ENCODE measurements at places on chromosomes 7 and 10. TPM values are rescaled to one million over a fixed set of nuclear protein-coding genes. Genes with fewer than 3 reads are reported as not detected.

DNA sequence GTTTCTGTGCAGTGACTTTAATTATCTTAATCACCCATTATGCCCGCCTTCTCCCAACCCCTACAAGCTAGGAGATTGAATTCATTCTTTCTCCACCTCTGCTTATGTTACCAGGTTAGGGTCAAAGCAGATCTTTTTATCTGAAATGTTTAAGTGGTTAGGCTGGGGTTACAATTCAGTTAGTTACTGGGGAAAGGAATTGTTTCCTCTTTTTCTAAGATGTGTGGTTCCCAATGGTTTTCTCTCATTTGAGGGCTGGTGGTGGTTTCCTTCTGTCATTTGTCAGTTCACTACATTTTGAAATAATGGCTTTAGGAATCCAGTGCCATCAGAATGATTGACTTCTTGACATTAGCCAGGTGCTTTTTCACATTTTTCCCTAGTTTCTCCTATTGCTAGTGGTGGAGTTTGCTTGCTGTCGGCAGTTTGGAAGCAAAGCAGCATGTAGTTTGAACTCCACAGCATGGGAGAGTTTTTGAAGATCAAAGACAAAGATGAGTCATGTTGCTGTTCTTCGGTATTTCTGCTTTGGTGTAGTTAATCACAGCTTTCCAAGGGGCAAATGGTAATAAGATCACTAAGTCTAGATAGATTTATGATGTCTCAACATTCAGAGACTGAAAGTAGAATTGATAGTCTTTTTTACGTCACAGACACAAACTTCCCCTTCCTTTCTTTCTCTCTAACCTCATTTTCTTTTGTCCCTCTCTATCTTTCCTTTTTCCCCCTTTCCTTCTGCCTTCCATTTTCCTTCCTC lies 168.2 kb downstream of the SND1 start:
- no peak for DNase-seq

DNA sequence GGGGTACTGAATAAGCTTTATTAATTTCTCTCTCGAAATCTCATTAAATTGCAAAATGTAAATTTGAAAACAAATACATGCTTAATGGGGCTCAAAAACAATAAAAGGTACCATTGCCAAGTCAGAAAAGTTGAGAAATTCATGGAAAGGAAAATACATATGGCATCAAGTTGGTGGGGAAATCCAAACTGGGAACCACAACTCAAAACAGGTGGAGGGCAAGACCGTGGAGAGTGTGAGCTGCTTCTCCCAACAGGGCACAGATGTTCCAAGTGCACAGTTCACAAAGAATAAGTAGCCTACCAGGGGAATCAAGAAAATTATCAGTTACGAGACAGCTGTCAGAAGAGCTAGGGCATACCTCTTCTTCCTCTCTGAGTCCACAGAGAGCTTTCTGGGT lies 26.6 kb downstream of the MKX start:
- no peak for DNase-seq

GRCh38 chr7:47327698-47328391 lies 254.1 kb downstream of the TNS3 start:
- peak; percentile 84 for DNase-seq

DNA sequence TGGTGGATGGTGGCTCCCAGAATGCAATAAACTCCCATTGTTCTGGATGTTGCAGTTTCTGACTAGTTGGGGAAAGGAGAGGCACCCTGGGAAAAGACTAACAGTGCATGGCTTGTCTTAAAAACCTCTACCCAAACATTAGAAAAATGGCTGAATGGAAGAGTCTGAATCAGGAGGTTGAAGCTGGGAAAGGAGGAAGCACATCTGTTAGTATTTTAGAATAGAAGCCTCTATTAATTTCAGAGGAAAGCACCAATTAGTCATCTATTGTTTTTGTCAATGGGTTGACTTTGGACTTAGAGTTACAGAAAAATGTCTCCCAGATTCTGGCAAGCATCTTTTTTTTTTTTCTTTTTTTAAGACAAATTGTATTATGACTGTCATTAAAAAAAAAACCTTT lies 56.1 kb upstream of the ELMO1 start:
- DNase-seq, result no peak

DNA sequence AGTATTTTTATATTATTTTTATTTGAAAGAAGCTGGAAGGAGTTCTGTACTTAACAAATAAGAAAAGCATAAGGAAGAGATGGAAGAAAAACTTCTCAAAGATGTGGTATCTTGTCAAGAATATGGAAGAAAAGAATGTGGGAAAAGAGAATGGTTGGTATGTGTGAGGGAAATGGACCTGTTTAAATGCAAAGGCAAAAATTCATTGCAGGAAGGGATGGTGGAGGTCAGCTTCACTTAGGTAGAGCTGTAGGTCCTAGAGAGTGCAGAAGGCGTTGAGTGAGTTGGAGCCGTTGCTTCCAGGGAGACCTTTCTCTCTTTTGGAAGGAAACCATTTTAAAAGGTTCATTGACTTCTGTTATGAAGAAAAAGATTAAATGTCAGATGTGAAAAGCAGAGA lies 107.3 kb downstream of the EXOC4 start:
- no peak for DNase-seq

- DNase-seq, result no peak
These were observed 93.5 kb downstream of the KLF6 start for GRCh38 chr10:3691482-3691881.

DNA sequence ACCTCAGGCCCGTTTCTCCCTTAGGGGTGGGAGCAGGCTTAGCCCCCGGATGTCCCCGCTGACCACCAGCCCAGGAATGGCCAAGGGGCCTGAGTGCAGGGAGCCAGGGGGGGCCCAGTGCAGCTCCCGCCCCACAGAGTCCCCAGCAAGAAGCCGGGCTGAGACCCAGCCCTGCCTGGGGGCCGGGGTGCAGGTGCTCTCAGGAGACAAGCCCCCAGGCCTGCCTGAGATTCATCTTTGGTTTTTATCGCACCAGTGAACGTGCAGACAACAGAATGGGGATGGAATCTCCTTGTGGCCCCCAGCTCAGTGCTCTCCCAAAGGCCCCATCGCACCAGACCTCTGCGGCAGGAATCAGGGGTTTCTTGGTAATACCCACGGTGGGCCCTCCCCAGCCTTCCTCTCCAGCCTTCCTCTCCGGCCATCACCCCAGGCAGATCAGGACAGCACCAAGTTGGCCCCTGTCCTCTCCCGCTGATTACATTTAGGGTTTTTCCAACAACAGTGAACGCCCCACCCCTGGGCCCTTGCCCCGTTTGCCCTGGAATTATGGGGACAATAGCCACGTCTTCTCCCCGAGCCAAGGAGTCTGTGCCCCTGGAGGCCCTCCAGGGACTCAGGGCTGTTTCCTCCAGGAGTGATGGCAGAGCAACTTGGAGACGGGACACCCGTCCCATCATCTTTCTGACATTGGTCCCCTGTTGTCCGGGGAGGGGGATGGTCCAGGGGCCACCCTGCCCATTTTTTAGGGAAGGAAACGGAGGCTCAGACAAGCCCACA lies 22.4 kb downstream of the ADAP1 start:
- DNase-seq, result peak; percentile 26

GRCh38 chr10:86440874-86441843 lies 74.6 kb upstream of the GRID1 start:
- DNase-seq, result no peak

GRCh38 chr7:26726051-26726450 lies 138.3 kb downstream of the SKAP2 start:
- no peak for DNase-seq

DNA sequence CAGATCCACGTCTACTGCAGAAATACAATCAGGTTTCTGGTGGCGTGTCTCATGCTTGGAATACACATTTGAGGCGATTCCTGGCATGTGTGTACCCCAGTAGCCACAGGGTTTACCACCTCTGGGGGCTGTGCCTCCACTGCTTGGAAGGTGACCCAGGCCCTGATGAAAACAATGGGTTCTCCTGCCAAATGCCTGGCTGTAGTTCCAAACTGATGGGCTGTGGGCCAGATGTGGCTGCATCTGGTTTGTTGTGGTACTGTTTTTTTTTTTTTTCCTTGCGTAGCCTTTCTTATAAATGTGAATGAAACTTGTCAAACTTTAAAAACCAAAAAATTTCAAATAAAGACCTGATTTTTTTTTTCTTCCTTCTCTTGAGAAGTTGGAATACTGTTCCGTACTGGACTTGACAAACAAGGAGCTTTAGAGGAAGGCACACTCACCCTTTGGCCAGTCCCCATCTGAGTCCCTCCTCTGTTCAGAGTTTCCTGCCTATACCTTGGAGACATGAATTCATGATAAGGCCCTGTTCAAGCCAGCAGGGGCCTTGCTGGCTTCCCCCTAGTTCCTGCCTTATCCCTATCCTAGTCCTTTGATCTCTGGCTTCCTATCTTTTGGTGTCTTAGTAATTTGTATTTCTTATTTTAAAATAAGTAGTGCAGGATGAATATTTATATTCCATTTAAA lies 217.1 kb downstream of the PHTF2 start:
- DNase-seq, result no peak

DNA sequence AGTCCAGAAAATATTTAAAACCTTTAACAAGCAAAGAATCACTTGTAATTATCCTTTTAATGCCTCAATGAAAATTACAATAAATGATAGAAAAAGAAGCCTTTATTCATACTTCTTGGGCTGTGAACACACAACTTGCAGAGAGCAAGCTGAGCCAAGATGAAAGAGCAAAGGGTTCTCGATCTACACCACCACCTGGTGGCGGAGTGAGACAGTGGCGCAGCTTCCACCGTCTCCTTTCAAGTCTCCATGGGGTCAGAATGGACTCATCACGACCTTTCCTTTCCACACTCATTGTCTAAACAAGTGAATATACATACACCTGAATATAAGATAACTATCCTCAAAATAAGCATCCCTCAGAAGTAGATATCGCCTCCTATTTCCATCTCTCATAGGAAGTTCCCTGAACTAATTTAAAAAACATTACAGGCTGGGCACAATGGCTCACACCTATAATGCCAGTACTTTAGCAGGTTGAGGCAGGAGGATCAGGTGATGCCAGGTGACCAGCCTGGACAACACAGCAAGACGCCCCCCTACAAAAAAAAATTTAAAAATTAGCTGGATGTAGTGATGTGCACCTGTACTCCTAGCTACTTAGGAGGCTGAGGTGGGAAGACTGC lies 40.7 kb downstream of the ATE1 start:
- peak; percentile 68 for DNase-seq

DNA sequence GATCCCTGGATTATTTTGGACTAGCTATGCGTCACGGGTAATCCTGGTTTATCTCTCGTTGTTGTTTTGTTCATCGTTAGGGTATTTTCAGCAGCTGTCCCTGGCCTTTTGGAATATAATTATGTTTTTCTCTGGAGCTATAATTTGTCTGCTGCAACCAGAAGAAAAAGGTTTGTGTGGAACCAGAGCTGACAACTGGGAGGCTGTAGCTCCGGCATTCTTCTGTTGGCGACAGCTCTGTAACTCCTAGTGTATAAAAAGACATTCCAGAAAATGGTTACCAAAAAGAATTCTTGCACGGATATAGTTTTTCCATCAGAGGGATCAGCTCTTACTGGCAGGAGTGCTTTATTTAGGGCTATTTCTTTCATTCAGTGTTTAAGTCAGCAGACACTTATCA lies 130.9 kb upstream of the PRR15 start:
- no peak for DNase-seq

- DNase-seq, result no peak
These were observed 80.5 kb downstream of the ABI1 start for GRCh38 chr10:26780106-26780792.

The COL1A2 gene
- 155 TPM for total RNA-seq

The HOXA1 gene
- total RNA-seq, result 2.7 TPM

The NKX1-2 gene
- total RNA-seq, result not detected

The ZPBP gene
- not detected for total RNA-seq

The PPP1R3A gene
- total RNA-seq, result not detected
